ENCODE measurements at places on chromosomes 7 and 10.
A peak's percentile ranks its signal among the peaks of the same experiment; 100 is the strongest.

- DNase-seq: no peak
These were observed 760 bp upstream of the KCTD7 start for GRCh38 chr7:66627881-66628360.

DNA sequence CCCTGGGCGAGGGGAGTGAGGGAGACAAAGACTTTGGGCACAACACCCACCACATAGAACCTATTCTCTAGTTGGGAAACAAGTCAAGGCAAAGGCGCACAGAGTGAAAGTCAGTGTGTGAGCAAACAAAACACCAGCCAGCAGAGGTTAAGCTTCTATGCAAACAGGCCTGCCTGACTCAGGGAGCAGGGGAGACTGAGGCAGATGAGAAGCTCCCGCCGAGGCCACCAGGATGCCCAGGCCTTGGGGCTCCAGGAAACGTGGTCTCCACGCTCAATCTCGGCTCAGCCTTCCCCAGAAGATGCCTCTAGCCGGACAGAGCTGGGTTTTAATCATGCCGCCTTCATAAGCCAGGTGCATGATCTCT, 74.1 kb upstream of the KCNMA1 start:
- DNase-seq: no peak

DNA sequence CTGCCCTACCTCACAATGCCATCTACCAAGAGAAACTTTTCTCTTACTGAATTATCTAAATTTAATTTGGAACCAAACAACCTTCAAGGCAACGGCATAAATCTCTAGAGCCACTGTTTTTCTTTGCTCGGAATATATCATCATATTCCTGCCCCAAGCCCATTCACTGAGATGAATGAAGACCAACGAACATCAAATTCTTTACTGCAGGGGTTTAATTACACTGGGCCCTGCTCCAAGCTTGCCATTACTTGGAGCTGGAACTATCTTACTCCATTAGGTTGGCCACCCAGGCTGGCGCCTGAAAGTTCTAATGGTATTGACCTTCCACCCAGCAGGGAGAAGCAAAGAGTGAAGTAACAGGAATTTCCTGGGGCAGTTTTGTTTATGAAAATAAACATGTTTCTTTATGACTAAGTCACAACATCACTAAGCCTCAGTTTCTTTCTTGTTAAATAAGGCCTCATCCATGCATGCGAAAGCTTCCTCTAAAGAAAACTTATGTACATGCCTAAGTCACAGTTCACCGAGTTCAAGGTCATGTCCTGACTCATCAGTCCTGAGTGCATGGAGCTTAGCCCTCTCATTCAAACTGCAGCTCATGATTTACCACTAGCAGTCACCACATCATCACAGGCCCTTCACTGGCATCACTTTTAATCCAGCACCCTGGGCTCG, 42.1 kb upstream of the ANAPC16 start:
- no peak for DNase-seq

- no peak for DNase-seq
These were observed 10.6 kb upstream of the SUN1 start for GRCh38 chr7:821688-822087.

DNA sequence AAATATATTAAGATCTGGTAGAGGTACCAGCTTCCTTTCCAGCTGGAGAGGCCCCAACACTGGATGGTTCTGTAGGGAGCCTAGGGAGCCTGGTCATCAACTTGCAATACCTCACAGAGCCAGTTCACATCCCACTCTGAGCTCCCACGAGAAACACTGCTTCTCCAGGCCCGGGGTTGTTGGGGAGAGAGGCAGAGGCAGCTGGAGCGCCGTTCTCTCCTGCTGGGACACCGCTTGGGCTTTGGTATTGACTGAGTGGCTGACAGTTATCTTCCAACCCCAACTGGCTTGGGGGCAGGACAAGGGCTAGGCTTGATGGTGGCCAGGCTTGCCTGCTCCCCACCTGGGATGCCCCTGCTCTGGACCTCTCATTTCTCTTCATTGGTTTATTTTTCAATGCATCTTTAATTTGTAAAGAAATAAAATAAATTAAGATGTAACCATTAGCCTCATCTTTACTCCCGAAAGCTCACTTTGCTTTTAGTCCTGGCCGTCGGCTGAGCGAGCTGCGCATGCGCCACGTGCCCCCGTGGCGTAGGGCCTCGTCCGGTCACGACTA, 10.0 kb upstream of the CHCHD1 start:
- DNase-seq: peak; percentile 59
